ENCODE measurements at places on chromosomes 2 and 18.

DNA sequence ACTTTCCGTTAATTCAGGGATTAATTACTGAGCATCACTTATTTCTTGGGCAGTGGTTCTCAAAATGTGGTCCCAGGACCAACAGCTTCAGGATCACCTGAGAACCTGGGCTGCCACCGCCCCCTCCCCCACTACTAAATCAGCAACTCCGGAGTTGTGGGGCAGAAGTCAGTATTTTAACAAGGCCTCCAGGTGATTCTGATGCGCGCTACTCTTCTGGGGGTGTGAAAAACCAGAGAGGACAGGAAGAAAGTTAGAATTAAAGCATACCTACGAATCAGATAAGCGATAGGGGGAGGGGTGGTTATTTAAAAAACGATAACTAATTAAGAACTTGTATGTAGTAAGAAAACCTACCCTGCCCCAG lies 319 bp downstream of the ZSCAN30 start:
- no peak for DNase-seq

GRCh38 chr2:150357770-150358467 lies 129.5 kb downstream of the RND3 start:
- no peak for DNase-seq

DNA sequence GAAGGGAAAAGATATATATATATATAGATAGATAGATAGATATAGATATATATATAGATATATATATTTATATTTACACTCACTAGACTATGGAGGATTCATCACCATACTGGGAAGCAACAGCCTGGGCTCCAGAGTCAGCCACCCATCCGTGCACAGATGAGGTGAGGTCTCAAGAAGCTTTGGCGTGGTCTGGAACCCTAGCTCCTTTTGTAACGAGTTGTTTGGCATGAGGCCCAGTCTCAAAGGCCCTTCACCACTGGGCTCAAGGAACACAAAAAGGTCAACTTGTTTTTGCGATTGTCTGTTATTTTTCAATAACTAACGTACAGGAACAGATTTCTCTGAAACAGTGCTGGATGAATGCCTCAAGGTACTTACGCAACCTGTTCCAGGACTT lies 448.7 kb downstream of the CMPK2 start:
- DNase-seq: no peak

- no peak for DNase-seq
Measured at GRCh38 chr2:157327200-157327599, 1.6 kb upstream of the ERMN start.

DNA sequence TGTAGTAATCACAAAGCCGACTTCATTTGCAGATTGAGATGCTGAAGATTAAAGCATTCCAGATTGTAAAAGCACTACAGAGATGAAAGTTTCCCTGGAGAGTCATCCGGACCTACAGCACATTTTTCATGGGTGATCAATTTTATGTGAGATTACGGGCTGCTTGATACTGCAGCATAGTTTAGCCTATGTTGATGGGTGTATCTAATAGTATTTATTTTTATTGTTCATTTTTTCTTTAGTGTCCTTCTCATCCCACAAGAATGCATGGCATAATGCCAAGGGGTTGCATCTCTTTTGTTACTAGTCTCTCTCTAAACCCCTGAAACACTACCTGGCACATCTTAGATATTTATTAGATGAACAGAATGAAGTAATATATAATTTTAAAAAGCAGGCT lies 240.4 kb downstream of the MBD2 start:
- no peak for DNase-seq

DNA sequence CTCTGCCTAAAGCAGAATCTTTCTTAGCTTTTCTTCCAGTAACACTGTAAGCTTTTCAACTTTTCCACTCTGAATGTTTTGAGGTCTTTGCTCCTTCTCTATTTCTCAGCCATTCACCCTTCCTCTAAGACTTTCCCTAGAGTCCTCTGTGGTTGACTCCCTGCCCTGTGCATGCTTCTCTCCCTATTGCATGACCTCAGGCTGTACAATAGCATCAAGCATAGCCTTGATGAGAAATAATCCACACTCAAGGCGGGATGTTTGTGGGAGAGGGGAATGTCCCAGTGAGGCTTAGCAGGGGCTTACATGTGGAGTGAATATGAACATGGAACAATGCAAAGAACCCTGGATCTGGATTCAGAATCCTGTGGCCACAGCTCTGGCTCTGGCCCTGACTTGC lies 48.4 kb upstream of the IGFBP5 start:
- DNase-seq: no peak

DNA sequence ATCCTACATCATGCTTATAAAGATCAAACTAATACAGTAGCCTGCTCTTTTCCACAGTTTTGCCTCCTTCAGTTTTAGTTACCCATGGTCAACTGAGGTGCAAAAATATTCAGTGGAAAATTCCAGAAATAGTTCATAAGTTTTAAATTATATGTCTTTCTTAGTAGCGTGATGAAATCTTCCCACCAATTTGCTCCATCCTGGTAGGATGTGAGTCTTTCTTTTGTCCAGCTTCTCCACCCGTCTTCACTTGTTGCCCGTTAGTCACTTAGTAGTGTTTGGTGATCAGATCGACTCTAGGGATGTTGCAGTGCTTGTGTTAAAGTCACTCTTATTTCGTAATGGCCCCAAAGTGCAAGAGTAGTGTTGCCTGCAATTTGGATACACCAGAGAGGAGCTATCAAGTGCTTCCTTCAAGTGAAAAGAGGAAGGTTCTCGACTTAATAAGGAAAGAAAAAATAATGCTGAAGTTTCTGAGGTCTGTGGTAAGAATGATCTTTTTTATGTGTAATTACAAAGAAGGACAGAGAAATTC lies 57.0 kb downstream of the CEP192 start:
- no peak for DNase-seq

GRCh38 chr2:174750923-174751441 lies 13.3 kb downstream of the CHRNA1 start:
- no peak for DNase-seq

- DNase-seq: no peak
Measured at GRCh38 chr18:3985020-3985419, 470.1 kb downstream of the DLGAP1 start.

DNA sequence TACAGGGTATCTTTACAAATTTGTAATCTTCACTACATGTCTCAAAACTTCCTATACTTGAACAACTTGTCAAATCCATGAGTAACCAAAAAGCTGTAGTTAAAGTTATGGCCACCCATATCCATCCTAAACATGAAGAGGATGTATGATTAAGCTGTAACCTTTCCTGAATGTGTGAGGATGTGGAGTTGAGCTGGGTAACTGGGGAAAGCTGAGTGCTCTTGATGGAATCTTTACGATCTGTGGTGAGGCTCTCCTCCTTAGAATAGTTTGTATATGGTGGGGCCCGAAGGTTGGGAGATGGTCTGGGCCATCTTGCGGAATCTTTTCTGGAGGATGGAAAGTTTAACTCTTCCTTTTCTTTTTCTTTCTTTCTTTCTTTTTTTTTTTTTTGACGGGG lies 29.4 kb downstream of the DPP4 start:
- no peak for DNase-seq

All from head of caudate nucleus (tissue), 42 donors.